ENCODE measurements at places on chromosomes 1 and 21.

DNA sequence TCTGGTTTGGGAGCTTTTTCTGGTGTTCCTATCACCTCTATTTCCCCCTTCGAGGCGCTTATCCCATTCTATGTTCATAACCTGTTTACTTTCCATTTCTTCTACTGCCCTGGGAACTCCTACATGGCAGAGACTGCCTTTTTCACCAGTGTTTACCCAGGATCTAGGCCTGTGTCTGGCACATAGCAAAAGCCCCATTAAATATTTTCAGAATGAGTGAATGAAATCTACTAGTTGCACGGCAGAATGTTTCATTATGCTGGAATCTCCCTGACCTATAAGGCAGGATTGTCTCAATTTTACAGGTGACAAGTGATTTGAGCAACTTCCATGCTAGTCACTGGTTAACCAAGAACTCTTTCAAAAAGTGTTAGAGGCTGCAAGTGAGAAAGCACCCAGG is 70.1 kb downstream of the PGM1 start:
- no peak for DNase-seq

DNA sequence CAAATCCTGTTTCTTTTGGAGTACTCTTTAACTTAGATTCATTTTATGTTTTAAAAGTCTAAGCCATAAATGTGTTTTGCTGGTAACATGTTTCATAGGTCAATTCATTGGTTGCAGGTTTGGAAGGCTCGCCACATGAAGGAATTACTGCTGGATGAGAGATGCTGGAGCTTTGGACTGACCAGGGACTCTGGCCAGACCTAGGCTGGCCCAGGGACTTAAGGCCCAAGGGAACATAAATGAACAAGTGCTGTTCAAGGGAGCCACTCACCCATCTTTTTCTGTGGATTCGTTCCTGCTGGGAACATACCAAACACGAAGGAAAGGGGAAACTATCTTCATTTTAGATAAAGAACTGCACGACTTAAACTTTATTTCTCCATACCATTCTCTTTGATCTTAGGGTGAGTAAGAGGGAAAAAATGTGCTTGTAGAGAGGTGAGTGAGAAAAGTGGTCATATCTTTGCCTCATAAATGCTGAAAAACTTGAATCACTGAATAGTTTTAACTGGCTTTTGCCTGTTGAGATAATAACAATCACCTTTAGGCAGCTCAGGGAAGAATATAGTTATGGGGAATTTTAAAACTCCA is 15.3 kb upstream of the SHCBP1L start:
- no peak for DNase-seq

DNA sequence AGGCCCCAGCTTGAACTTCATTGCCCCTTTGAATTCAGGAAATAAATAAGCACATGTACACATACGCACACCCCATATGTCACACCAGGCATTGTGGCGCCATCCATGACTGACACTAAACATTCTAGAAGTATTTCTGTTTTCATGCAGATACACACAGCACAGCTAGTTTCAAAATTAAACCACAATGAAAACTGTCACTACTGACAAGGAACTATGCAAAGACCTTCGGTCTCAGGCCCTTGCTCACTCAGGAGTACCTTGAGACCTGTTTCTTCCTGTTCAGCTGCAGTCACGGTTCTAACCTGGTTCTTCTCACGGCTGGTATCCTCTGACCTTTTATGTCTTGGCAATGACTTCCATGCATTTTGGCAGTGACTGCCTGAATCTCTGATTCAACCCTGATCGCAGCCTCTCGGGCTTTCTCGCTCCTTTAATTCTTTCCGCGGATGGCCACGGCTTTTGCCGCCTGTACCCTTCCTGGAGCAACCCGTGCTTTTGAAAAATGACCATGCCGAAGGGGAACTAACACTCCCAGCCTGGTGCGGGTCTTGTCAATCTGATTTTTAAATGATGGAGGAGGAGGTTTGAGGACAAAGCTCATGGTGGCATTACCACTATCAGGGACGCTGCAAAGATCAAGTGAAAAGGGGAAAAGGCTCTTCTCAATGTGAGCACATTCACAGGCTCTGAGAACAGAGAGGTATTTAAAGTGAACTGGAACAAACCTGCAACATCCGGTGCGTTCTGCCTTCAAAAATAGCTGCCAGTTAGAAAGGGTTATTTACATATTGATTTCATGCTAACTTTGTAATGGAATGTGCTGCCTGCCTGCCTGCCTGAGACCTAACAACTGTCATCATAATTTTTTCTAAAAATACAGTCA is 384.6 kb downstream of the RRAGC start:
- no peak for DNase-seq

DNA sequence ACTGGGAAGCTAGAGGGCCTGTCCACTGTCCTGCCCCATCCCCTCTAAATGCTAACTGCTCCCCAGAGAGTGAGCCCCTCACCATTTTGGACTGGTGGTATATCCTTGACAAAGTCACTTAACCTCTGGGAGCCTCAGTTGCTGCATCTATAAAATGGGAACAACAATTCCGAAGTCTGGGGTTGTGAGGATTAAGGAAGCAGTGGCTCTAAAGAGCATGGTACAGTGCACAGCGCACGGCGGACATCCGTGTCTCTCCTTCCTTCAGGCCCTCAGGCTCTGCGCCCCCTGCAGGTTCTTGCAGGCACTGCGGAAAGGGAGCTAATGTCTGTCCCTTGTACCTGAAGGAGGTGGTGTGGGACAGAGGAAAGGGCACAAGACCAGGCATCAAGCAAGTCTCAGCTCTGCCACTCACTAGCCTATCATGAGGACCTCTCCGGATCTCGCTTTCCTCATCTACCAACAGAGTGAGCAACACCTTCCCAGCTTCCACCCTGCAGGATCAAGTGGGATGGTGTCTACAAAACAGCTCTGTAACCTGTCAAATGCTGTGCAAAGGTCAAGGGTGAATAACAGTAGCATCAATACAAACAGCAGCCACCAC is 20.1 kb downstream of the ECE1 start:
- DNase-seq = no peak

DNA sequence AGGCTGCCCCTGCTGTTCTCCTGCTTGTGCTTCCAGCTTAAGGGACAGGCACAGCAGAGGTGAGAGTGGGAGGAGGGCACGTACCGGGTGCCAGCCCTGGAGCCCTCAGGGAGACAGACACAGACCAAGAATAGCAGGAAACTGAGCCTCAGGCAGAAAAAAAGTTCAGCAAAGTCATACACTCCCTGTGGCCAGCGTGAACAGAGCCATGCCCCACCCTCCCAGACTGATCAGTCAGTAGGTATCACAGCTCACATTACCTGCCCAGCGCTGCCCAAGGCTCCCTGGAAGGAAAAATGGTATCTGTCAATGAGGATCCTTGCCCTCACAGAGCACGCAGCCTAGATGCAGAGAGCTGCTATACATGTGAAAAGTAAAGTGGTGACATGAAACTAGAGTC is 1.3 kb downstream of the UBL4B start:
- no peak for DNase-seq
